ENCODE measurements at places on chromosomes 7 and 10.
A peak's percentile ranks its signal among the peaks of the same experiment; 100 is the strongest.

DNA sequence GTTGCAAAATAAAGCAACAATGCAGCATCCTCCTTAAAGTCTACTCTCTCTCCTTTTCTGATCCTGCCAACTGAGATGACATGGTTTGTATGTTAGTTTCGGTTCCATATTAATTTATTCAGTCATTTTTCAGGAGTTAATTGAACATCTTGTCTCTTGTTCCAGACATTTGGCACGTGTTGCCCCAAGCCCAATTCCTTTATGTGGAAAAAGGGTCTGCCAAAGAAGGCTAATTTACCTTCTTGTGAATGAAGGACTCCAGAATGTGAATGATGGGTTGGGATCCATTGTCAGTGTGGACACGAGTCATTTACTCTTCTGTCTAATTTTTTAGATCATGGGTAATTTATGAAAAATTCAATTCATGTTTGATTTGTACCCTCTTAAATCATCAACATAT, 350.9 kb upstream of the LRGUK start:
- DNase-seq: no peak

DNA sequence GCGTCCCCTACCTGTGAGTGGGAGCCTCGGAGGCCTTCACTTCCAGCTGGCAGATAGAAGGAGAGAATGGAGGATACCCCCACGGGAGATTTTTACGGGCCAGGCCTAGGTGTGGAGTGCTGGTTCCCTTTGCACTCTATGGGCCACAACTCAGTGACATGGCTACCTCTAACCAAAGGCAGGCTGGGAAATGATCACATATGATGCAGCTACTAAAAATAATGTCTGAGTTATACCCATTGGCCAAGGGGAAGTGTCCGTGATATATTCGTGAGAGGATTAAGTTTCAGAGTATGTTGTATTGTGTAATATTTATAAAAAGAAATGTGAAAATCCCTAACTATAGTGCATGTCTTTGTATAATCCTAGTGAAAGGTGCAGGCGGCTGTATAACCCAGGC, 13.5 kb upstream of the HIPK2 start:
- no peak for DNase-seq

DNA sequence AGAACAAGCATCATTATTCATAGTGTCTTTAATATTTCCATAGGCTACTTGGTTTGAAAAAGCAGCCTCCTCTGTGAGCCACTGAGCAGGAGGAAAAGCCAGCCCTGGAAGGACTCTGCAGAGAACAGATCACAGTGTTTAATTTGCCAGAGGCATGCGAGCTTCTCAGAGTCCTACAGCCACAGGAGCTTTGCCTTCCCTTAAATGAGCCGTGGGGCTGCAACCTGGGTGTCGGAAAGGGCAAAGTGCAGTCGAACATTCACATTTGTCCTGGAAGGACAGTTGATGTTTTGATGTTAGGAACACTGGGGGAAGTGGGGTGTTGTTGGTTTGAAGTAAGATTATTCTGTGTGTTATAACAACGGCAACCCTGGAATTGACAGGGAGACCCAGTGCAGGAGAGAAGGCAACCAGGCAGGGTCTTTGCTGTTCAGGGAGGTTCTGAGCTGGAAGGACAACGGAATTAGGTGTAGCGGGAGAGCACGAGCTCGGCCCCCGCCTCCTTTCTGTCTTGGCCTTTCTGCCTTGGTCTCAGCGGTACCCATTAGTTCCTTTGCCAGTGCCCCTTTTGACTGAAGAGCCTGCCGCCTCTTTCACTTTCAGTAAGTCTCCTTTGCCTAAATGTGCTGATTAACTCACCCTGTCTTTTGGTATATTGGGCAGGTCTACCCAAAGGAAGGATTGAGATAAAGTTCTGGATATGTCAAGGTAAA, 192.3 kb upstream of the PITRM1 start:
- DNase-seq: no peak

GRCh38 chr10:44780426-44780825, 130.7 kb upstream of the TMEM72 start:
- no peak for DNase-seq

GRCh38 chr7:6227294-6227846, 45.1 kb downstream of the CYTH3 start:
- no peak for DNase-seq

- DNase-seq: no peak
Observed at GRCh38 chr10:101655570-101655969, 39.4 kb downstream of the FBXW4 start.

- DNase-seq: no peak
Observed at GRCh38 chr7:74214816-74215630, 5.2 kb downstream of the LAT2 start.

- DNase-seq: no peak
Observed at GRCh38 chr7:2475678-2476015, 551 bp downstream of the GRIFIN start.

DNA sequence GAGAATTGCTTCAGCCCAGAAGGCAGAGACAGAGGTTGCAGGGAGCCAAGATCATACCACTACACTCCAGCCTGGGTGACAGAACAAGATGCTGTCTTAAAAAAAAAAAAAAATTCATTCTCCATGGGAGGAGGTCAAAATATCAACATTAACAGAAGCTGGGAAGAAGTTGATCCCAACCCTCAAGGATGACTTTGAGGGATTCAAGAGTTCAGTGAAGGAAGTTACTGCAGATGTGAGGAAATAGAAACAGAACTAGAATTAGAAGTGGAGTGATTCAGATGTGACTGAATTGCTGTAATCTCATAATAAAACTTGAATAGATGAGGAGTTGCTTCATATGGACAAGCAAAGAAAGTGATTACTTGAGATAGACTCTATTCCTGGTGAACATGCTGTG, 19.7 kb upstream of the RPEL1 start:
- DNase-seq: no peak

DNA sequence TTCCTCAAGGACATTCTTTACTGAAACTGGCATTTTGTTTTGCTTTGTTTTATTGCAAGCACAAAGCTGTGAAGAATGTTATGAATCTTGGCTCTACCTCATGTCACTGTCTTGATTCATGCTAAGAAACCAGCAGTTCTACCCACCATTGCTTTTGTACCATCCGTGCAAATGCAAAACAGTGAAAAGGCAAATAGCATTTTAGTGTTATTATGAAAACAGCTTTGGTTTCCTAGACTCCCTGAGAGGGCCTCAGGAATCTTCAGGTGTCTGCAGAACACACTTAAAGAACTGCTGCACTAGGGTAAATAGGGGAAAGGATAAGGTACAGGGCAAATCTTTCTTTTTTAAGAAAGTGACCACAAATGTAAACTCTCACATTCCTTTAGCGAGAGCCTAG, 318.9 kb downstream of the AHR start:
- no peak for DNase-seq

DNA sequence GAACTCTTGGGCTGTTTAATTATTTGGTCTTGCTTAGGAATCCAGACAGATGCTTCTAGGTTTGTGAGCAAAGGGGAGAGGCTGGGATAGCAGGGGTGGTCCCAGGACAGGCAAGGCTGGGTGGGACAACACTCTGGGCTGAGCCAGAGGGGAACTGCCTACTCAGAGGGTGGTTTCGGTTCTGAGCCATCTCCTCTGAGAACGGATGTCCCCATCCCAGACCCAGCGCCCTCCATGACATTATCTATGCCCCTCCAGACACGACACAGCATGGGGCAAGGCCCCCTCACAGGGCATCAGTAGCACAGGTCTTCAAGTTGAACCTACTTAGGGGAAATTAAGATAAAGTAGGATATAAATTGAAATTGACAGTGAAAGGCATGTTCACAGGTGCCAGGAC, 7.1 kb downstream of the ASB10 start:
- no peak for DNase-seq

DNA sequence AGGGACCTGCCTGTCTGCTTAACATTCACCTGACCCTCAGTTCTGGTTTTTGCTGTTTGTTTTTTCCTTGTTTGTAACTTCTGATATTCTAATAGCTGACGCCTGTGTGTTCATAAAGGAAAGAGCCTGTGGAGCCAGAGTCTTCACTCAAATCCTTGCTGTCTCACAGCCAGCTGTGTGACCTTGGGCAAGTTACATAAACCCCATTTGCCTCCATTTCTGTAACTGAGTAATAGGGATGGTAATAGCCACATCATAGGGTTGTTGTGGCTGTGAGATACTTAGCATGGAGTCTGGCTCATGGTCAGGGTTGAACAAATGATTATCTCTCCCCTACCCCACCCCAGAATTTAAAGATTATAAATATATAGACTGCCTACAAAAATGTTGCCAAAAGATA, 27.0 kb downstream of the WBP1L start:
- DNase-seq: no peak

GRCh38 chr7:151883857-151884256, 6.9 kb upstream of the PRKAG2 start:
- no peak for DNase-seq

GRCh38 chr7:149822353-149822943, 15.7 kb upstream of the ZNF862 start:
- no peak for DNase-seq

GRCh38 chr7:54109501-54109900, 432.7 kb upstream of the VSTM2A start:
- DNase-seq: no peak

- DNase-seq: no peak
Observed at GRCh38 chr7:127824682-127825081, 172.7 kb downstream of the SND1 start.

GRCh38 chr10:76117949-76118348, 686.5 kb downstream of the LRMDA start:
- DNase-seq: peak; percentile 34

- DNase-seq: no peak
Observed at GRCh38 chr7:20326342-20326741, 4.4 kb upstream of the ITGB8 start.

GRCh38 chr10:18683427-18683826, 24.2 kb downstream of the ARL5B start:
- no peak for DNase-seq

DNA sequence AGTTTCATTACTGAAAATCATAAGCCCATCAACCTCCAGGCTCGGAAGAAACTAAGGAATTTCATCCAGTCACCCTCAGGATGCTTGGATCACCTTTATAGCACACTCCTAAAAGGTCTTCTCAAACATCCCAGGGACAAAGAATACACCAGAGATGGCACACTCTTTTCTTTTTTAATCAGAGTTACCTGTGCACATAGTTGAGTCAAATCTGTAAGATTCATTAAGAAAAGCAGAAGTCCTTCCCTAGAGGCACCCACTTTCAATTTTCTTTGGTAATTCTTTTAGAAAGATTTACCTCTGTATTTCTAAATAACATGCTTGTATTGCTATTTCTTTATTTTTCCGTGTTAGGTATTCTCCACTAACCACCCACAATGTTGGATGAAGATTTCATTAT, 50.6 kb upstream of the IL6 start:
- no peak for DNase-seq

GRCh38 chr7:115340828-115341227, 418.9 kb downstream of the MDFIC start:
- peak; percentile 16 for DNase-seq

DNA sequence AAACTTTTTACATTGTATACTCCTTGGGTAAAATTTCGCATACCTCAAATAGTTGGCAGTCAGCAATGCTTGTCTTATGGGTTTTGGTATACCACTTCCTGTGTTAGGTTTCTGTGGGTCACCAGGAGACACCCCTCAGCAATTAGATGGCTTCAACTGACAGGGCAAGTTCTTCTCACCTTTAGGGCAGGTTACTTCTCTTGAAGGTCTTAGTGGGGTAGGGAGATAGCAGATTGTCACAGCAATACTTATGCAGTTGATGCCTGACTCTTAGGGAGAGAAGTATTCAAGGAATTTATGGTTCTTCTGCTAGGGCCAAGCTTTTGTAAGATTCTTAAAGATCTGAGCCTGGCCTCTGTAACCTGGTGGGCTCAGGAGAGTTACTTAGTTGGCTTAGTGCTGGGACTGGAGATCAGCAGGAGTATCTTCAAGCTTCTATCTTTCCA, 42.9 kb downstream of the MKLN1 start:
- DNase-seq: no peak

Measured in AG04449 (cell line).